ENCODE measurements at places on chromosomes 2 and 18. TPM values are rescaled to one million over a fixed set of nuclear protein-coding genes. Genes with fewer than 3 reads are reported as not detected.
A peak's percentile ranks its signal among the peaks of the same experiment; 100 is the strongest.

DNA sequence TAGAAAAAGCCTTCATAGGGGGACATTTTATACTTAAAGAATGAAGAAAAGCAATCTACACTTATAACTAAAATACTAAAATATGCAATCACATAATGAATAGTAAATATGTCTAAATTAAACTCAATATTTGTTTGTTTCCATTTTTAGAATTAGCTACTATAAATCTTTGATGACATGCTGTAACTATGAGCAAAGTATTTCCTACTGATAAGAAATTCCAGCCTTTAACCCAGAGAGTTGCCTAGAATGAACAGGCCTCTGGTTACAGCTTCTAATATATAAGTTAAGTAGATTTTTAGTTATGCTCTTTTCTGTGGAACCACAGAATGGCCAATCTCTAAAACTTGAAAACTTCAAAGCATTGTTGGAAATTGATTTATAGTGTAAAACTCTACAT lies 1465.6 kb upstream of the ZEB2 start:
- H3K4me1 ChIP-seq = no peaks in the 10 kb centered on the region
- no peaks in the 10 kb centered on the region for H3K27me3 ChIP-seq
- no peak for DNase-seq

KIF1A gene
- 2.3 TPM for total RNA-seq

CYS1 gene
- total RNA-seq = 0.11 TPM

HOXD13 gene
- not detected for total RNA-seq

CKAP2L gene
- total RNA-seq = 40.3 TPM

- H3K4me1 ChIP-seq = peaks cover 18% of the 10 kb centered on the region
- no peak overlapping the region for H3K4me3 ChIP-seq
- DNase-seq = no peak
- H3K27me3 ChIP-seq = no peaks in the 10 kb centered on the region
These were observed 30.3 kb downstream of the GYPC start for GRCh38 chr2:126686286-126686685.

GMCL1 gene
- total RNA-seq = 30.0 TPM

- peaks cover 27% of the 10 kb centered on the region for H3K4me1 ChIP-seq
- DNase-seq = peak; percentile 37
- H3K4me3 ChIP-seq = peak overlapping the region; percentile 95
- peaks cover 8% of the 10 kb centered on the region for H3K36me3 ChIP-seq
- H3K27ac ChIP-seq = peak overlapping the region; percentile 88
These were observed 595 bp upstream of the HDHD2 start for GRCh38 chr18:47150824-47151366.

GRCh38 chr2:69683170-69683971 lies 39.8 kb upstream of the AAK1 start:
- H3K27ac ChIP-seq = peak overlapping the region; percentile 83
- H3K4me1 ChIP-seq = peaks cover 43% of the 10 kb centered on the region
- DNase-seq = no peak
- peaks cover 8% of the 10 kb centered on the region for H3K36me3 ChIP-seq
- no peaks in the 10 kb centered on the region for H3K27me3 ChIP-seq
- peak overlapping the region; percentile 75 for H3K4me3 ChIP-seq

- peaks cover 4% of the 10 kb centered on the region for H3K4me1 ChIP-seq
- no peak for DNase-seq
- no peak overlapping the region for H3K4me3 ChIP-seq
- H3K27me3 ChIP-seq = no peaks in the 10 kb centered on the region
- no peak overlapping the region for H3K27ac ChIP-seq
These were observed 15.8 kb downstream of the D2HGDH start for GRCh38 chr2:241750076-241750840.

- H3K4me3 ChIP-seq = no peak overlapping the region
- H3K27ac ChIP-seq = no peak overlapping the region
- peaks cover 2% of the 10 kb centered on the region for H3K27me3 ChIP-seq
- H3K36me3 ChIP-seq = no peaks in the 10 kb centered on the region
- no peaks in the 10 kb centered on the region for H3K4me1 ChIP-seq
These were observed 197.0 kb downstream of the MYT1L start for GRCh38 chr2:2134037-2134436.

GRCh38 chr2:54396107-54396506 lies 60.0 kb upstream of the SPTBN1 start:
- H3K27me3 ChIP-seq = no peaks in the 10 kb centered on the region
- H3K36me3 ChIP-seq = no peaks in the 10 kb centered on the region
- H3K27ac ChIP-seq = no peak overlapping the region

KCTD18 gene
- 18.1 TPM for total RNA-seq

GPR45 gene
- not detected for total RNA-seq

DNA sequence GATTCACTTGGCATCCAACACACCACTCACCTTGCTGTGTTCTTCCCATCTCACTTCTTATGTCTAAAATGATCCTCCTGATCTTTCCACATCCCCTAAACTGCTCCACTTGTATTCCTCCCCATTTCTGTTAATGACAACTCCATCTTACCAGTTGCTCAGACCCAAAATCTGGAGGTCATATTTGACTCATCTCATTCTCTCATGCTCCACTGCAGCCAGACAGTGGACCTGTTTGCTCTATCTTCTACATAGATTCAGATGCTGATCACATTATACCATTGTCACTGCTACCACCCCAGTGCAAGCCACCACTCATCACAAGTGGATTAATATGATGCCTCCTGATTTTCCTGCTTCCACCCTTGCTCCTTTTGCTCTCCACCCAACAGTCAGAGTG lies 7.9 kb upstream of the NABP1 start:
- no peak overlapping the region for H3K27ac ChIP-seq
- H3K4me3 ChIP-seq = no peak overlapping the region
- H3K36me3 ChIP-seq = peaks cover 14% of the 10 kb centered on the region
- no peak for DNase-seq

DNA sequence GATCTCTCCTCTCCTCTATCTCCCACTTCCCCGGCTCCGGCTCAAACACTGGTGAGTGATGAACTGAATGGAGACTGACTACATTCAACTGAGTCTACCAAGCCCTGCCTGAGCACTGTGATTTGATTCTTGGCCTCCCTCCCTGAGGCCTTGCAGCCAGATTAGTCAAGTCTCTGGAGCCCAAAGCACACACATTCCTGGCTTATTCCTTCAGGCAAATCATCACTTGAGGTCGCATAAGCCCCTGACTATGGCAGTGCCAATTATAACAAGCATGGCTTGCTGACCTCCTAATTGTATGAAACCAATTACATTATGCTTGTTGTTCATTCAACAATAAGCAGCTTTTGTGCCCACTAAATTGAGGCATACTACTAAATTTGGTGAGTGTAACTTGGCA lies 34.6 kb downstream of the EFEMP1 start:
- H3K4me3 ChIP-seq = no peak overlapping the region
- H3K27me3 ChIP-seq = peaks cover 6% of the 10 kb centered on the region
- no peaks in the 10 kb centered on the region for H3K4me1 ChIP-seq
- H3K27ac ChIP-seq = no peak overlapping the region

KDSR gene
- total RNA-seq = 50.1 TPM

GRCh38 chr2:95063086-95063958 lies 37.8 kb downstream of the MAL start:
- peaks cover 30% of the 10 kb centered on the region for H3K4me1 ChIP-seq
- H3K4me3 ChIP-seq = peak overlapping the region; percentile 46
- peaks cover under 1% of the 10 kb centered on the region for H3K36me3 ChIP-seq
- H3K27me3 ChIP-seq = no peaks in the 10 kb centered on the region

DNA sequence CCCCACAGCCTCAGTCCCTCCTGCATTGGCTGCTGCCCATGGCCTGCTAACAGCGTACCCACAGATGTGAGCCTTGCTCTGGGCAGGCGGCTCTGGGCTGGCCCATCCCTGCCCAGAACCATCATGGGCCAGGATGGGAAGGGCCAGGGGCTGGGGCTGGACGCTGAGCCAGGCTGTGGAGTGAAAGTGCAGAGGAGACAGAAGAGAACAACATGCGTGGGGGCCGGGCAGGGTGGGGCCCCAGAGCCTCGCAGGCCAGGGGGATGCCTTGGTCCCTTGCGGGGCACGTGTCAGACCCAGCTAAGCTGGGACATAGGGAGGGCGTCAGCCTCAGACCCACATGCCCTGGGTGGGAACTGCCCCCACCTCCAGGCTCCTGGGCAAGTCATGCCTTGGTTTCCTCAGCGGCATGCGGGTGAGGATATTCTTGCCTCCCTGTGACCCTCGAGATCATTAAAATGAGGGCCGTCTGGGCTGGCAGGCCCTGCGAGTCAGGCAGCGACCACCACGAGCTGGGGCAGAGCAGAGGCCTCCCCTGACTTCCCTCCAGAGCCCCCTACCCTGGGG lies 27.3 kb downstream of the GPC1 start:
- no peaks in the 10 kb centered on the region for H3K36me3 ChIP-seq
- no peak overlapping the region for H3K4me3 ChIP-seq
- no peaks in the 10 kb centered on the region for H3K27me3 ChIP-seq
- H3K27ac ChIP-seq = no peak overlapping the region
- H3K4me1 ChIP-seq = no peaks in the 10 kb centered on the region

DNA sequence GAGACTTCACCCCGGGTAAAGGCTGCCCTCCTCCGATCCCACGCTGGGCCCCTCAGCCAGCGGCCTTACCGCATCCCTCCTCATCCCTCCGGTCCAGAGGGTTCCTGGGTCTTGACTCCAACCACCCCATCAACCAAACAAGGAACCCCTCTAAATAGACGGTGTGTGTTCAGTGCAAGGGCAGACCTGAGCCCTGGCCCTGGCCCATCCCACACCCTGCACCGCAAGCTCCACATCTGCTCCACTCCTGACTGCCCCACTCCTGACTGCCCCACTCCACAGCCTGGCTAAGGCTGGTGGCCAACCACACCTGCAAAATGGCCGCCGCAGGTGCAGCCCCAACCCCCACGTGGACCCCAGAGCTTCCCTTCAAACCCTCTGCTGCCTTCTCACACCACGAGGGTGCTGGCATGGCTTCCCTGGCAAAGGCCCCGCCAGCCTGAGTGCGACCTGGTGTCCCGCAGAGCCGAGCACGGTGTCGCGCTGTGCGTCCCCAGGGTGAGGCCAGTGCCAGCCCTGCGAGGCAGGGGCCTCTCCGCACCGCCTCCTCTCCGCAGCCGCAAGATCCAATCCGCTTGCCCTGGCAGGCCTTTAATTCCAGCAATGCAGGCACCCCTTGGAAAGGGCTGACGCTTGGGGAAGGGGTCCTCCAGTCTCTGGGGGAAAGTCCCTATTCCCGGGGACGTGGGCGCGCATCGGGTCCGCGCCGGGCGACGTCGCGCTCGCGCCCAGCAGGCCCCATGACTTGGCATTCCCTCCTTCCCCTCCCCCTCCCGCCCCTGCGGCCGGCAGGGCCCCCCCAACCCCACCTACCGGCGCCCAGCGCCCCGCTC lies 1.5 kb downstream of the KIF1A start:
- no peak overlapping the region for H3K27ac ChIP-seq
- H3K27me3 ChIP-seq = peaks cover 36% of the 10 kb centered on the region
- peaks cover 5% of the 10 kb centered on the region for H3K4me1 ChIP-seq
- DNase-seq = no peak
- H3K4me3 ChIP-seq = peak overlapping the region; percentile 25

- no peak for DNase-seq
- H3K36me3 ChIP-seq = peaks cover 15% of the 10 kb centered on the region
- H3K4me3 ChIP-seq = no peak overlapping the region
- no peak overlapping the region for H3K27ac ChIP-seq
- H3K27me3 ChIP-seq = no peaks in the 10 kb centered on the region
These were observed 13.9 kb upstream of the MBP start for GRCh38 chr18:77146249-77147080.

GRCh38 chr18:67265464-67266245 lies 250.9 kb downstream of the DSEL start:
- peak overlapping the region; percentile 73 for H3K4me3 ChIP-seq
- H3K36me3 ChIP-seq = no peaks in the 10 kb centered on the region
- no peak for DNase-seq
- H3K4me1 ChIP-seq = peaks cover 37% of the 10 kb centered on the region
- H3K27me3 ChIP-seq = no peaks in the 10 kb centered on the region

- no peak overlapping the region for H3K27ac ChIP-seq
- H3K4me3 ChIP-seq = no peak overlapping the region
- no peaks in the 10 kb centered on the region for H3K4me1 ChIP-seq
- DNase-seq = no peak
These were observed 219.2 kb upstream of the UBE2E3 start for GRCh38 chr2:180761224-180761623.

- H3K4me3 ChIP-seq = no peak overlapping the region
- no peaks in the 10 kb centered on the region for H3K27me3 ChIP-seq
- no peak for DNase-seq
- H3K36me3 ChIP-seq = no peaks in the 10 kb centered on the region
- H3K27ac ChIP-seq = no peak overlapping the region
These were observed 356.3 kb downstream of the SATB2 start for GRCh38 chr2:199101487-199101886.

RGPD4 gene
- total RNA-seq = 0.61 TPM

DNA sequence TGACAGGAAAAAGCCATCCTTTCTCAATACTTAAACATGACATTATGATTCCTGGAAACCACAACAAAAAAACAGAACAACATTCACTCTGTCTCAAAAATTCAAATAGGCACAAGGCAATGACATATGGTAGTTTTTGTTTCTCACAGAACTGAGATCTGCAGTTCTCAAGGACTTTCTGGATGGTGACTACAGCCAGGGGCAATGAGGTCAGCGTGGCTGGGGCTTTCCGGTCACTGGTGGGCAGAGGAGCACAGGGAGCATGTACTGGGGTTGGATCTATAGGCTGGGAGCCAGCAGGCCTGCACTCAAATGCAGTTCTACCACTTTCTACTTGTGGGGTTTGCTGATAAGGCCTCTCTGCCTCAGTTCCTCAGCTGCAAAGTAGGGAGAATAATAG lies 72.0 kb downstream of the CTAGE1 start:
- H3K4me1 ChIP-seq = peaks cover 41% of the 10 kb centered on the region
- no peaks in the 10 kb centered on the region for H3K36me3 ChIP-seq
- no peak for DNase-seq
- peak overlapping the region; percentile 76 for H3K27ac ChIP-seq
- H3K27me3 ChIP-seq = peaks cover 37% of the 10 kb centered on the region

DNA sequence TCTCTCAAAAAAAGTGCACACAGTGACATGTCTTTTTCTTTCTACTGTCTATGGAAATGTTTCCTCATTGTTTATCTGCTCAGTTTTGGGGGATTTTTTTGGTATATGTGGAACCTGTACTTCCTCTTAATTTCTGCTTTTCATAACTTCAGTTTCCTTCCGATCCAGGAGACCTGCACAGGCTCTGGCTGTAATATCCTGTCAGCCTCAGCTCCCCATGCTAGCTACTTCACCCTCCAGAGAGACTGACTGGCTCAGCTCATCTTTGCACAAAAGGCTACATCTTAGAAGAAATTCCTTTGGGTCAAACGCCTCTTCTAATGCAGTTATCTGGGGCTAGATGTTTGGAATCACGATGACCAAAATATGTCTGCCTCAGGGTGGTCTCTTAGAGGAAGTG lies 378.4 kb downstream of the RND3 start:
- no peaks in the 10 kb centered on the region for H3K36me3 ChIP-seq
- H3K27me3 ChIP-seq = no peaks in the 10 kb centered on the region
- DNase-seq = no peak
- H3K27ac ChIP-seq = no peak overlapping the region
- H3K4me3 ChIP-seq = no peak overlapping the region
- no peaks in the 10 kb centered on the region for H3K4me1 ChIP-seq

Measured in activated naive CD8-positive, alpha-beta T cell treated with anti-CD3 and anti-CD28 coated beads, Interleukin-2, amount 10 ng/mL, durations not matched to agents 7 days and 5 days (primary cell).